Calu3 (cell line): ENCODE measurements at places on chromosomes 16 and 17. TPM values are rescaled to one million over a fixed set of nuclear protein-coding genes. Genes with fewer than 3 reads are reported as not detected.

ZDHHC1 gene
- 22.6 and 24.4 TPM in 2 replicates for total RNA-seq

KRTAP1-5 gene
- not detected in 2 replicates for total RNA-seq

RGS9 gene
- total RNA-seq = 0.49 and 0.54 TPM in 2 replicates

ABCC12 gene
- not detected in 2 replicates for total RNA-seq

SLC16A6 gene
- 0.12 and 0.19 TPM in 2 replicates for total RNA-seq

PRR35 gene
- not detected in 2 replicates for total RNA-seq
